Transverse colon (tissue), 4 donors: ENCODE measurements at places on chromosomes 1 and 21.

DNA sequence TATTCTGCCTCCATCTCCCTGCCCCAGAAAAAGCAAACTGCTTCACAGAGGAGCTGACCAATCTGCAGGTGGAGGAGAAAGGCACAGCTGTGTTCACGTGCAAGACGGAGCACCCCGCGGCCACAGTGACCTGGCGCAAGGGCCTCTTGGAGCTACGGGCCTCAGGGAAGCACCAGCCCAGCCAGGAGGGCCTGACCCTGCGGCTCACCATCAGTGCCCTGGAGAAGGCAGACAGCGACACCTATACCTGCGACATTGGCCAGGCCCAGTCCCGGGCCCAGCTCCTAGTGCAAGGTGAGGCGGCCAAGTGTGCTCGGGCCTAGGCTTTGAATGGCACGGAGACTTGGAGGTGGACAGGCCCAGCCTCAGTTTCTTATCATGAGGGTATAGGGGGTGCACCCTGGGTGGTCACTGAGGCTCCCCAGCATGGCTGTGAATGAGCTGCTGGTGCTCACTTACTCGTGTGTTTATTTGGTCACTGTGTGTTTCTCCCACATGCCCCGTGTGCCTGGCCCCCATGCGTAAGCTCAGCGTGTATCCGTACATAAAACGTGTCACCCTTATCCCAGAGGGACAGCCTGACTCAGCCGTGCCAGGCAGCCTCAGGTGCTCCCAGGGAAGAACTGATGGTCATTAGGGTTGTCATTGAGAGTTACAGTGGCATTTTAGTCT, 75.8 kb downstream of the OBSCN start:
- DNase-seq, result peak; percentile 1

GRCh38 chr1:208203127-208203847, 40.9 kb downstream of the PLXNA2 start:
- DNase-seq, result peak; percentile 79

DNA sequence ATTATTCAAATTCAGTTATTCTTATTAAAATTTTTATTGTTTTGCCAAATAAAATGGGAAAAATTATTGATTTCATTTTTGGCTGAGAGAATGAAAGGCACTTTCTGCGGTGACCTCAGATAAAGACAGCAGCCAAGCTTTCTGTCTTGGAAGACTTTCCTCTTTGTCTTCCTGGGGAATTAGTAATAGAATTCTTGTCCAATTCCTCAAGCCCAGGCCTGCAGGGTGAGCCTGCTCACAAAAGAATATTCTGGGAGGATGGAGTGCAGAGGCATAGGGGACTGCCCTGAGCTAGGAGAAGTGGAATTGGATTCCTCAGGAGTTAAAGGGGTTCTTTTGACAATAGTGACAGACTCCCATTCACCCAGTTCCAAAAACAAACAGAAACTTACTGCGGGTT, 614.5 kb upstream of the ADGRL2 start:
- DNase-seq, result no peak

- DNase-seq, result no peak
Observed at GRCh38 chr1:90809996-90810395, 92.9 kb upstream of the BARHL2 start.

- DNase-seq, result no peak
Observed at GRCh38 chr1:47224676-47225399, 7.2 kb downstream of the TAL1 start.

- no peak for DNase-seq
Observed at GRCh38 chr1:3195480-3195815, 126.4 kb downstream of the PRDM16 start.

GRCh38 chr1:158020886-158021620, 27.6 kb downstream of the KIRREL1 start:
- no peak for DNase-seq

- DNase-seq, result no peak
Observed at GRCh38 chr1:179351281-179351680, 14.5 kb upstream of the AXDND1 start.

GRCh38 chr1:234961456-234962339, 166.9 kb downstream of the TOMM20 start:
- DNase-seq, result no peak

DNA sequence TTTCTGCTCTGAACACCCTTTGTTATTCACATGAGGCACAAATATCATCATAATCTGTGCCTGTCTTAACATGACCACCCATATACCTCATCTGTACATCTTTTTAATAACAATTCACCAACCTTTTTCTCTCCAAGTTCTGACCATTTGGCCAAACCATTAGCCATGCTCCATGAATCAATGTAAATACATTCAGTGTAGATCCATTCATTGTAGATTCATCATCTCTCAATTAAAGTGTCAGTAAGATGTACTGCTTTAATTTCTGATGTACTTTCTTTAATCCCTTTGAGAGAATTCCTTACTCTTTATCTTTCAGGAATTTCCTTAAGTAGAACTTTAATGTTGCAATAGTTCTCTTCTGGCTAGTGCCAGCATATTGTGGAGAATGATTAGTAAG, 126.2 kb upstream of the LRRC7 start:
- no peak for DNase-seq
